Activated naive CD4-positive, alpha-beta T cell treated with anti-CD3 and anti-CD28 coated beads for 36 hours (primary cell): ENCODE measurements at places on chromosomes 5 and 9. TPM values are rescaled to one million over a fixed set of nuclear protein-coding genes. Genes with fewer than 3 reads are reported as not detected.

Gene SARDH
- 7.7 TPM for total RNA-seq

Gene ZNF658
- total RNA-seq = 1.1 TPM

Gene ACTBL2
- not detected for total RNA-seq

Gene PCDHA8
- not detected for total RNA-seq

Gene DAPK1
- total RNA-seq = 0.20 TPM

DNA sequence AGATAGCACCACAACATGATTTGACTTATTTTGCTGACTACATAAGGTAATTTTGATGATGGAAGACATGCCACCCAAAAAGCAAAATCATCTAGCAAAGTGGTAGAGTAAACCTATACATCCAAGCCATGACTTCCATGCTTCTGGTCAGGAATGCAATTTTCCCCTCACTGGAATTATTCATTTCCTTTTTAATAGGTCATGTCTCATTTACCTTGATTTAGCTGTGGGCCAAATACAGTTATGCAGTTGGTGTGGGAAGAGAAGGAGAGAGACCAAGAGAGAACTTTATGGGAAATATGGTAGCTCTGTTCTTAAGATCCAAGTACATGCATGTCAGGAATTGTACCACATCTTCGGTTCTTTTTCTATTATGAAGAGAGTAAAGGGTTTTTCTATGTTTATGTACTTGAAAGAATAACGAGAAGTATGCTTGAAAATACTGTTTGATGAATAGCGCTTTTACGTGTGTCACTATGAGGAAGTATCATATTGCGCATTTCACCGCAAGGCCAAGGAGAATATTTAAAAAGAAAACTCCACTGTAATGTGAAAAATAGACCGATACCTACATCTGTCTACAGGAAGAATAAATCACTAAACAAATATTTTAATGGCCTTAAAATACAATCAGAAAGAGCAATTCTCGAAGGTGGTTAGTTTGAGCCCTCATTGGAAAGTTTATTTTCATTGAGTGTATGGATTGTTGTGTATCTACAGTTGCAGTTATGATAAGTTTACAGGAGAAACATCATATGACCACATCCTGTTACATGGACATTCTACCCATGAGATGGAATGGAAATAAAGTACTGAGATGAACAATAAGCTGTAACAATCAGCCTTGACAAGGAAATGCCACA is 134.0 kb downstream of the FOXD1 start:
- DNase-seq = no peak

- no peak for DNase-seq
Measured at GRCh38 chr5:55039843-55040242, 15.8 kb downstream of the GZMK start.

DNA sequence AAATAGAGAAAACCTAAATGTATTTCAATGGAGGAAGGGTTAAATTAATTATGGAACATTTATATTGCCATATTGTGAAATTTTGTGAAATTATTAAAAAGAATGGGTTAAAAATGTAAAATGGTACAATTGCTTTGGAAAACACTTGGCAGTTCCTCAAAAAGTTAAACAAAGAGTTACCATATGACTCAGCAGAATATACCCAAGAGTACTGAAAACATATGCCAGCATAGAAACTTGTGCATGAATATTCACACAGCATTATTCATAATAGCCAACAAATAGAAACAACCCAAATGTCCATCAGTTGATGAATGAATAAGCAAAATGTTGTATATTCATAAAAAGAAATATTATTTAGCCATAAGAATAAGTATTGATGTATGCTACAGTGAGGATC is 181.0 kb upstream of the MAST4 start:
- no peak for DNase-seq

GRCh38 chr9:82168585-82168984 is 180.0 kb downstream of the SPATA31D1 start:
- no peak for DNase-seq

GRCh38 chr5:39177631-39177964 is 41.8 kb downstream of the FYB1 start:
- DNase-seq = no peak

- DNase-seq = no peak
Measured at GRCh38 chr5:65029178-65029577, 260.4 kb downstream of the CWC27 start.

DNA sequence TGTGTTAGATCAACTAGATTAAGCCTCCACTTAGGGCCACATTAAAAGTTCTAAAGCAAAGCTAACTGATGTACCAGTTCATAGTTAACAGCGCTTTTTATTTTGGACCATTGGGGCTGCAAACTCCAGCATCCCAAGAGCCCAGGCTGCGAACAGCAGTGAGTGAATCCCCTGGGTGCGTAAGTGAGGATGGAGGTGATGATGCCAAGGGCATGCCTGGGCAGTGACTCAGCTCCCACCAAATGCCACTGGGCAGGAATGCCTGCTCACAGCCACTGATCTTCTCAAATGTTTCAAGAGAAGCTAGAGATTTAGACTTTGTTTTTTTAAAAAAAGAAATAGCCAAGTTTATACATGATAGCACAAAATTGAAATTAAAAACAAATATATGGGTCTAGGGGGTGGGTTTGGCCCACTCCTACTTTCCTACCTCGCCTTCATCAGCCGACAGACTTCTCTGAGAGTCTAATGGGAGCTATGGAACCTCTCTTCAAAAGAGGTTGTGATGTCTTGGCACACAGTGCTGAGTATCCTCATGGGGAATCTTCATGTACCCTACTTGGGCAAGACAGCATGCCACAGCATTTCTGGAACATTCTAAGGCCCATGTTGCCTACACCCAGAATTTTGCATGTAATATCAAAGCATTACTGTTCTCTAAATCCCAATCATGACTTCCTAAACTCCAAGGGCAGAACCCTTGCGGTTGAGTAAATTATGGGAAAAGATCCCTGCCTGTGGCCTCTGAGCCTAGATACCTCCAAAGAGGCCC is 398.1 kb downstream of the EBF1 start:
- no peak for DNase-seq

DNA sequence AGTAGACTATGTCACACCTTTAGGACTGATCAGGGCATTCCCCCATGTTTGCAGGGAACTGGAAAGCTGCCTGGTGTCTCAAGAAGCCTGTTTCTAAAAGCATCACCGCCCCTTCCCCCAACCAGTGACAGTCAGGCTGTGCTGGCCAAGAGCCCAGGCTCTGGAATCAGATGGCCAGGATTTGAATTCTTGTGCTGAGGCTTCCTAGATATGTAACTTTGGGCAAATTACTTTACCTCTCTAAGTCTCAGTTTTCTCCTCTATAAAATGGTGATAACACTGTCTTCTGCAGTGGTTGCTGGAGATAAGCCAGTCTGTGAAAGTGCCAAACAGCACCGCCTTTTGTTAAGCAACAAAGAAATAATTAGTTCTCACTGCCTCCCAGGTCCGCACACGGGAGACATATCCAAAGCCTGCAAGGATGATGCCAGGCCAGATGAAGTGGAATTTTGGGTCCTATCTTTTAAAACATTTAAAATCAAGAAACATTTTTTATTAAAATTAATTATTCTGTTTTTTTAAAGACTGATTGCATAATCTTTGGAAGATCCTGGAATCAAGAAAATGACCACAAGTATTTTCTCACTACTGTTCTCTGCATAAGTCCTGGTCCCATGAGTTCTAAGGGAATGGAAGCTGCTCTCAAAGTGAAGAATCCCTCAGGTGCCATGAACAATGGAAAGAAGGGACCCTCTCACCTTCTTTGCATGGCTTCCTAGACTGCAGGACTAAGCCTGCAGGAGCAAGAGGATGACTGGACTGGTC is 13.9 kb downstream of the SLC31A2 start:
- DNase-seq = no peak

DNA sequence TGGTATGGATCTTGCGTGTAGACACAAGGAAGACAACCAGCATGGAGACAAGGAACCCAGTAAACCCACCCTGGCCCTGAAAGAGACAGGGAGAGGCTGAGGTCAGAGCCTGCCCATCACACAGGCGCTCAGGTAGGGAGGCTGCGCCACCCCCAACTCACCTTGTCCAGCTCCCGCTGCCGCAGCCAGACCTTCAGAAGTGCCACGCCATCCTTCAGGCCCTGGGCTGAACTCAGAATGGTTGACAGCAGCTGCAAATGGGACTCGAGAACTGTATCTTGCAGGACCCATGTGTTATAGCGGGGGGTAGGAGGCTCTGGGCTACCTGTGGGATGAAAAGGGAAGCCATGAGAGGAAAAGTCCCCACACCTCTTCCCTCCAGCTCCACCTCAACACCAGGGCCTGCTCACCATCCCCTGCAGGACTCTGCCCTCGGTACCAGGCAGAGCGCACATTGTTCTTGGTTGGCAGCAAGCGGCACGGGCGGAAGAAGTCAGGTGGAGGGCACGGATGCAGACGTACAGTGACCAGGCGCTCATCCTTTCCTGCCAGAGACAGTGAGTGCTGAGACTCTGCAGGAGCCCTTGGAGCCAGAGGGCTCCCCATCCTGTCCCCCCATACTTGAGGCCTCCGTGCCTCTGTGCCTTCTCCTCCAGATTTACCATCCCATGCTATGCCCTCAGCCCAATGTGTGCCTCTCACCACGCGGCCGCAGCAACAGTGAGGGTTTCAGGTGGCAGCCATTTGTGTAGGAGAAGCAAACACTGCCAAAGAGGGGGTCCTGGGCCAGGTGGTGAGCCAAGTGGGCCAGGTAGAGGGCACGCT is 4.7 kb downstream of the NOL6 start:
- DNase-seq = no peak

GRCh38 chr5:128596071-128596470 is 58.0 kb upstream of the FBN2 start:
- DNase-seq = no peak

GRCh38 chr5:12313602-12314001 is 409.4 kb upstream of the CTNND2 start:
- DNase-seq = no peak

GRCh38 chr5:56475689-56476486 is 242.8 kb upstream of the ANKRD55 start:
- no peak for DNase-seq

- no peak for DNase-seq
Measured at GRCh38 chr5:14781106-14781505, 90.5 kb downstream of the ANKH start.

GRCh38 chr5:179297026-179297425 is 48.2 kb downstream of the ADAMTS2 start:
- DNase-seq = no peak

DNA sequence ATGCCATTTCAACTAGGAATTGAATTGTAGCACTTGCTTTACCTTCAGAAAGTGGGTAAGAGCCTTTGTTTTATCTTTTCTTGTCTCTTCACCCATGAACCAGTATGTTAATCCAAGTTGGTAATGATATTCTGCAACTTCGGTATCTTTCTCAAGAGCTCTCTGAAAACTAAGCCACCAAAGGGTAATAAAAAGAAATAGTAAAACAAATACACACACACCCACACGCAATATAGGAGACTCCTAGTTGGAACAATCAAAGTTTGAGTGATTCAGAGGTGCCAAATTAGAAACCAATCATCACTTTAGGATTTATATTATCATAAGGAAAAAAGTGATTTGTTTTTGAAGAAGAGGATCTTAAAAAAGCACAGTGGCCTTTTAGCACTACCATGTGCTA is 30.4 kb downstream of the SKIC3 start:
- DNase-seq = no peak
